Fibroblast of skin of left quadriceps (primary cell): ENCODE measurements at places on chromosomes 5 and 9.

DNA sequence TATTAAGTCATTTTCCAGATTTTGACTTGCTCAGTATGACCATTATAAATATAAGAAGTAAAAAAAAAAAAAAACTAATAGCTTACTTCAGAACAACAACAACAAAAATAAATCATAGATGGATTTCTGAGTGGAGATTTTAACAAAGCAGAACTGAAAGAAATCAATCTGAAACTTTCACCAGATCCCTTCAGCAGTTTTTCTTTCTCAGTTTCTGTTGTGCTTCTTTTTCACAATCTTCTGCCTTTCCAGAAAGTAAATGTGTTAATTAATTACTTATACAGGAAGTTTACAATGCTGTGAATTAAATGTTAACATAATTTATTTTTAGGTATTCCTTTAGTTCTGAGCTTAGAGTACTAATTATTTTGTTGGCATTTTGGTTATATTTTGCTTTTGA lies 73.5 kb downstream of the CHSY3 start:
- no peak for DNase-seq

GRCh38 chr5:81409361-81409760 lies 15.4 kb upstream of the ACOT12 start:
- DNase-seq: no peak

- no peak for DNase-seq
These were observed 498.9 kb downstream of the NTRK2 start for GRCh38 chr9:85168412-85168811.

GRCh38 chr5:317086-317811 lies 4.3 kb upstream of the AHRR start:
- peak; percentile 40 for DNase-seq

- DNase-seq: no peak
These were observed 12.4 kb downstream of the RAPGEF6 start for GRCh38 chr5:131622633-131623032.

DNA sequence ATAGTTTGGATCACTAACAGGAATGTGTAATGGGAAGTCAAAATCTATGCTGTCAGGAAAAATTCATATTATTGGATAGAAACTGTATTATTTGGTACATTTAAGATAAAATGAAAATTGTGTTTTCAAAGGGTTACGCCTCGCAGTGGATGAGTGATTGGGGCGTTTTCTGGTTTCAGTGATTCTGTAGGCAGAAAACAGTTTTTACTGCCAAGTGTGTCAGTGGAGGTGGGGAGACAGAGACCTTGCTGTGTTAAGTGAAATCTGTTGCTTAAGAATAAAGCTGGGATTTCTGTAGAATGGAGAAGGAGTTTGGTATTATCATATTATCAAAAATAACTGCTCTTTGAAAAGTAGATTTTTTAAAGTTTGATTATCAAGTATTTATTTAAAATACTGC lies 69.7 kb downstream of the GHR start:
- no peak for DNase-seq

DNA sequence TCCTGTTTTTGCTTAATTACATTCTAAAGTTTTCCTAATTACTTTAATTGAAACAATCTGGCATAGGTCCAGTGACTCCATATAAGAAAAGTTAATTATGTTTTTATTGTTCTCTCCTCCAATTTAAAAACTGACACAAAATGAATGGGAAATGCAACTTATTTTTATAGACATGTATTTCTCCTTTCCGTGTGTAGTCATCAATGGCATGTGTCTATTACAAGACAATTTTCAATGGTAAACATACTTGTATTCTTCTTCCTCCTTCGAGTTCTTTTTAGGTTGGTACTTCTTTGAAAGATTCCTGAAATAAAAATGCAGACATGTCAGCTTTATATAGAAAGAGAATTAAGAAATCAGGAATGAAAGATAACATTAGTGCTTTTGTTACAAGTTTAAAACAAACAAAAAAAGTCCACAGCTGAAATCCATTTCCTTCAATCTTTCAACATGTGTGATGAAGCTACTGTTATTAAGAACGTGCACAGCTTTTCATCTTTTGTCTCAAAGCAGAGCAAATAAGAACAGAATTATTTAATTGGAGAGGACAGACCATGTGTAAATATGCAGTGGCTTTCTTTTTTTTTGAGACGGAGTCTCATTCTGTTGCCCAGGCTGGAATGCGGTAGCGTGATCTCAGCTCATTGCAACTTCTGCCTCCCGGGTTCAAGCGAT lies 63.8 kb downstream of the FNBP1 start:
- DNase-seq: no peak

- DNase-seq: peak; percentile 35
These were observed 451.3 kb downstream of the SEMA5A start for GRCh38 chr5:9094582-9094981.

- DNase-seq: no peak
These were observed 51.9 kb downstream of the CTNNA1 start for GRCh38 chr5:138805096-138805495.

DNA sequence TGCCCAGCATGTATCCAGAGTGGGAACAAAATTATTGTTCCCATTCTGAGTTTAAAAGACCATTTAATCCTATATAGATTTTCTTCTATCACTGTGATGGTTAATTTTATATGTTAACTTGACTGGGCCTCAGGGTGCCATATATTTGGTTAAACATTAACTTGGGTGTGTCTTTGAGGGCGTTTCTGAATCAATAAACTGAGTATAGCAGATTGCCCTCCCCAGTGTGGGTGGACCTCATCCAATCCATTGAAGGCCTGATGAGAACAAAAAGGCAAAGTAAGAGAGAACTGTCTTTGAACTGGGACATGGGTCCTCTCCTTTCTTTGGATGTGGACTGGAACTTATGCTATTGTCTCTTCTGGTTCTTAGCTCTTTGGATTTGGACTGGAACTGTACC lies 17.3 kb downstream of the RIOK2 start:
- DNase-seq: no peak

DNA sequence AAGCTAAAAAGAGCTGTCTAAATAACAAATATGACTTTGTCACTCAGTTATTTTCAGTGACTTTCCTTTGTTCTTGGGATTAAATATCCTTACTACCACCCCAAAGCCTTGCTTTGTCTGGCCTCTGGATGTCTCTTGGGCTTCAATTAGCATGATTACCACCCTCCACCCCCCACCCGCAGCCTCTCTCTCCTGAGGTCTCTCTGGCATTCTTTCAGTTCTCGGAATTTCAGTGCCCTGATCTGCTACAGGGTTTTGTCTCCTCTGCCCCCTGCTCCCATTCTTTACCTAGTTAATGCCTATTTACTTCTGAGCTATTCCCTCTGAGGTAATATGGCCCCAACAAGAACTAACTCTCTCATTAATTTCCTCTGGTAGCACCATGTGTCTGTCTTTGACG lies 376.4 kb downstream of the DEPDC1B start:
- no peak for DNase-seq

- no peak for DNase-seq
These were observed 97.6 kb downstream of the MED27 start for GRCh38 chr9:131982102-131982501.

DNA sequence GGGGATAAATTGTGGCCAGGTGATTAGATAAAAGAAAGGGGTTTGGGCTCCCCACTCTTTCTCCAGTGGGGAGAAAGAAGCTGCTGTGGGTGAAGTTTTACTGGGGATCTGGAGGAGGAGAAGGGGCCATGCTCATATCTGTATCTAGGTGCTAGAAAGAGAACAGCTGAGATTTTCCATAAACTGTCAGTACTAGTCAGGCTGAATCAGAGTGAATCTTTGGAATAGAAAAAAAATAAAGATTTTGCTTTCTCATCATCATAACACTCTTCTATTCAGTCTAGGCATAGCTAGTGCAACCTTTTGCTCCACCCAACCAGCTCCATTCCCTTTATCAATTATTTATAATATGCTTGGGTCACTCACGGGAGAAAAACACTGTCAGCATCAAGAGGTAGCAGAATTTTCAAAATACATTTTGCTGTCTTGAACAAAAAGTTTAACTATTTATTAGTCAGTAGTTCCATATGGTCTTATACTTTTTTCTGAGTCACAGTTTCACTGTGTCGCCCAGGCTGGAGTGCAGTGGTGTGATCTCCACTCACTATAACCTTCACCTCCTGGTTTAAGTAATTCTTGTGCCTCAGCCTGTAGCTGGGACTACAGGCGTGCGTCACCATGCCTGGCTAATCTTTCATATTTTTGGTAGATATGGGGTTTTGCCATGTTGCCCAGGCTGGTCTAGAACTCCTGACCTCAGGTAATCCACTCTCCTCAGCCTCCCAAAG lies 21.3 kb upstream of the ERMP1 start:
- DNase-seq: no peak

DNA sequence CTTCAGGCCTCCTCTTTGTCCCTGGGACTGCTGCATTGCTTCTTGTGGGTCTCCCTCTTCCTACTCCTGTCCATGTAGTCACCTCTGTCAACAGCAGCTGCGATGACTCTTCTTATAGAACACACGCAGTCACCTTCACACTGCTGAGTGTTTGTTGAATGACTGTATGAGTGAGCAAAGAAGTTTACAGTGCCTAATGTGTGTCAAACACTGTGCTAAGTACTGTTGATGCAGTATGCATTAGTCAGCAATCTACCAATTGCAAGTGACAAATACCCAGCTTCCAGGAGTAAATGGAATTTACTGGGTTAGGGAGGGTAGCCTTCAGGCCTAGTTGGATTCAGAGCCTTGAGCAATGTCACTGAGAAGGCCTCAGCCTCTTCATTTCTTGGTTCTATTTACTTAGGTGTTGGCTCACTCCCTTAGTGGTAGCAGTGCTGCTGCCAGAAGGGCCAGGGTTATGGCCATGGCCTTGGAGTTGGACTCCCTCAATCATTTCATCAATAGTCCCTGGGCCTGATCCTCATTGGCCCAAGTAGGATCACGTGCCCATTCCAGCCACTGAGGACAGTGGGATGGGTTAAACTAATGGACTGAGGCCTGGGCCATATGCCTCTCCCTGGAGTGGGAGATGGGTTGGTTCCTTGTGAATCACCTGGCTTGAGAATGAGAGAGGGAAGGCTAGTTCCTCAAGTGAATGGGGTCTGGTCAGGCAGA lies 93.5 kb downstream of the RGS3 start:
- DNase-seq: no peak

- DNase-seq: no peak
These were observed 99.7 kb upstream of the MAN2A1 start for GRCh38 chr5:109589986-109590385.

- peak; percentile 3 for DNase-seq
These were observed 28.9 kb downstream of the FAM151B start for GRCh38 chr5:80516826-80517225.

DNA sequence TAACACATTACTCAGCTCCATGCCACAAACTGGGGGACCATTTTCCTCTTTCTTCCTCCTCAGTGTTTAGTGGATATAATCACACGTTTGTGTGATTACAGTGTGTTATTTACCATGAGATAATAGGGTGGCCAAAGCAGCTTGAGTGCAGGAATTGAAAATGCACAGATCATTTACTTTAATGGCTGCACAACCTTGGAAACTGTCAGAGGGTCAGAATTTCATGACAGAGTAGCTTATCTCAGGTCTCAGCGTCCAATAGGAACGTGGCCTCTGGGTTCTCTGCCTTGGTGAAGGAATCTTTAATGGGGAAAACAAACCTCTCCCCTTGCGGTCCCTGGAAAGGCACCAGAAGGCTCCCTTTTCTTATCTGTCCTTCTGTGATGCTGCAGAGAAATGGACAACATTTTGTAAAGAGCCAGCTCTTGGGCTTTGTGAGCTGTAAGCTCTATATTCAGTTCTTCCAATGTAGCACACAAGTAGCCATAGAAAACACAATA lies 87.4 kb upstream of the CD180 start:
- DNase-seq: no peak

DNA sequence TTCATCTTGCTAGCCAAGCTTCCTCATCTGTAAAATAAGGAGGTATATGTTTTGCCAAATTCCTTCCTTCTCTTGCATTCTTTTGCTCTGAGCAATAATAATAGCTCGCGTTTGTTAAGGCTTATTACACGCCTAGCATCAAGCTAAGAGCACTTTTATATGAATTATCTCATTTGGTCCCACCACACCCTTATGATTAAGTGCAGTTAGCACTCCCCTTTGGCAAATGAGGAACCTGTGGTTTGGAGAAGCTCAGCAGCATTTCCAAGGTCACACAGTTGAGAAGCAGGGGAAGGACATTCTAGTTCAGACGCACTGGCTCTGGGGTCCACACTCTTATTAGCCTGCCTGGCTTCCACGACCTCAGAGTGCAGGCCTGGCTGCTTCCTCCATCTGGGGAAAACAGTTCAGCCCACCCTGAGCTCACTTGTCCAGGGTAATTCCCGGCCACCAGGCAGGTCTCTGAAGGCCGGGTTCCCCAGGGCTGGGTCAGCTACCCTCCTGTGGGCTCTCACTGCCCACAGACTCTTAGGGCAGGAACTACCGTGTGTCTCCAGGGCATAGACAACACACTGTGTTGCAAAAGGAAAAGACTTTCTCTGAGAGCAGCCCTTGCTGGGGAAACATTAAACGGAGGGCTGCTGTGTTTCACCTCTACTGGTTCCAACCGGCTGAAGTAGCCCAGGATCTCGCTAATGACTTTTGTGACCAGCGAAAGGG lies 9.9 kb upstream of the FBP1 start:
- peak; percentile 27 for DNase-seq

DNA sequence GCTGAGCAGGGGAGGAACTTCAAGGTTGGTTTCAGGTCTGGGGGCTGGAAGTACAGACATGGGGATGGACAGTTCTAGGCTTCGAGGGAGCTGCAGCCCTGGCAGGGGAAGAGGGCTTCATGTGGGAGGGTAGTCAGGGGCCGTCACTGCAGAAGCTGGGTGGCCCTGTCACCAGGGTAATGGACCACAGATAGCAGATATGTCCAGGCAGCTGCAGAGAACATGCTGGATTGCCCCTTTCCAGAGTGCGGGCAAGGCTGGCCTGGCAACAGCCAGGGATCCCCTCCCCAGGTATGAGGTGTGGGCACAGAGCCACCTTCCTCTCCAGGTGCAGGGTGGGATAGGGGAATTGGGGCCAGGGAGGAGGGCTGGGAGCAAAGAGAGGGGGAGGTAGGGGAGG lies 206.5 kb downstream of the GADD45G start:
- DNase-seq: no peak

- no peak for DNase-seq
These were observed 4.5 kb downstream of the LSM11 start for GRCh38 chr5:157747766-157748700.

DNA sequence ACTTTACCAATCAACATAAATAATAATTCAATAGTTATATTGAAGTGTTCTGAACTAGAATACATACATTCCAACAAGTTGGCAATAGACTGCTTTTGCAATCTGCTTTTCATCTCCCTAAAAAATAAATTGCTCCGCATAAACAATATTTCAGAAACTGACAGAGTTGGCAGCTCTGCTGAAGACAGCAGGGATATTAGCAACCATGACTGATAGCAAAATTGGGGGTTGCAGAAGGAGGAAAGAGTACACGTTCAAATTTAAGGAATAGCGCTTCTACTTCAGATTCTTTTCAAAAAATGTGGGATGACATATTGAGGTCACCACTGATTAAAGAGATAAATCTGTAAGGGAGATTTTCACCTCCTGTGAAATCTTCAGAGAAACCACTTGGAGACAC lies 521.2 kb downstream of the DTWD2 start:
- no peak for DNase-seq

DNA sequence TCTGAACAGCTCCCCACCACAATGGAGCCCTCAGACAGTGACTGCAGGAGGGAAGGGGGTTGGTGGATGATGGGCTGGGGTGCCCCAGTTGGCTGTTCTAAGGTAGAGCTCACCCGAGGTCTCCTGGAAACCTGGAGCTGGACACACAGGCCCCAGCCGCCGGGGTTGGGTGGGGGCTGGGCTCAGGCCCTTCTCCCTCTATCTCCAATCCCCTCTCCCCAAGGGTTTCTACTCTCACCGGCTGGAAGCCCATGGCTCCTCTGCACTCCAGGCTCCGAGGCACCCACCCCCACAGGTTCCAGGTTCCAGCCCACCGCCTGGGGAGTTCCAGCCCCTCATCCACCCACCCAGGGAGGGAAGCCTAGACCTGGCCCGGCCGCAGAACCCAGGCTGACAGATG lies 766 bp downstream of the NR5A1 start:
- no peak for DNase-seq
